ENCODE measurements at places on chromosomes 5 and 9. TPM values are rescaled to one million over a fixed set of nuclear protein-coding genes. Genes with fewer than 3 reads are reported as not detected.

GRCh38 chr5:79794347-79794746 is 104.7 kb downstream of the CMYA5 start:
- DNase-seq: no peak

GTF3C5 gene
- total RNA-seq: 43.8 TPM

DNA sequence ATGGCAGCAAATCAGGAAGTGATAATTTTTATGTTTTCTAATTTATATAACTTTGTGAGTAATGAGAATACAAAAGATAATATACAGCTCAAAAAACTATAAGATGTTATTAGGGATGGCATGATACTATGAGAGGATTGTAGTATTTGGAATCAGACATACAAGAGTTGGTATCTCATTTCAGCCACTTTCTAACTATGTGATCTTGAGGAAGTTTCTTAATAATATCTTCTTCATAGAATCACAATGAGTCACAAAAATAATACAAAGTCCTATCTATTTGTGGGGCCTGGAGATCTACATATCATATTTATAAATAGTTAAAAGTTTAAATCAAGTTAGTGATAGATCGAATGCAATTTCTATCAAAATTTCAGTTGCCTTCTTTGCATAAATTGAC is 23.7 kb upstream of the TMED7 start:
- no peak for DNase-seq

MPDZ gene
- total RNA-seq: 44.2 TPM

ADRA1B gene
- 2.9 TPM for total RNA-seq

DNA sequence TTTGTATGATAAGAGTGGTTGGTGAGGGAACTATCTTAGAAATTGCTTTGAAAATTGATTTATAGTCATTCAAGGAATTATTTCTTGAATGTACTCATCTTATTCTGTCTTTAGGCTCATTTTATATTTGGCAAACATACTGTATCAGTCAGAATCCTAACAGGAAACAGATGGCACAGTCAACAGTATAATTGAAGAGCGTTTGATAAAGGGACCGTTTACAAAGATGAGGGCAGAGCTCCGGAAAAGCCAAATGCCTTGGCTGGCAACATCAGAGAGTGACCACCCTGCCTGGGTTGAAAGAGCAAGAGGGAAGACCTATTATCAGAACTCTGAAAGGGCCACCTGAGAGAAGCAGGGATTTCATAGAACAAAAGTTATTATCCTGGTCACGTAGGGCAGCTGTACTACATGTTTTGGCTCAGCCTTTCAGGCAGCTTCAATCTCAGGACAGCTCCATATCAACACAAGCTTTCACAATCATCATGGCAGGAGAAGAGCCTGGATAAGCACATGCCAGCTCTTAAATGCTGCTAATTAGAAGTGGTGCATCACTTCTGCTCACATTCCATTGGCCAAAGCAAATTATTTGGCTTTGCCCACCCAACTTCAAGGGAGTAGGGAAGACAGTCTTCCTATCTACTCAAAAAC is 47.2 kb upstream of the ARL15 start:
- no peak for DNase-seq

GRCh38 chr5:42915306-42915866 is 103.7 kb upstream of the SELENOP start:
- no peak for DNase-seq

GDNF gene
- total RNA-seq: 0.15 TPM

- DNase-seq: no peak
Observed at GRCh38 chr9:69762527-69762926, 2.7 kb upstream of the PTAR1 start.

DNA sequence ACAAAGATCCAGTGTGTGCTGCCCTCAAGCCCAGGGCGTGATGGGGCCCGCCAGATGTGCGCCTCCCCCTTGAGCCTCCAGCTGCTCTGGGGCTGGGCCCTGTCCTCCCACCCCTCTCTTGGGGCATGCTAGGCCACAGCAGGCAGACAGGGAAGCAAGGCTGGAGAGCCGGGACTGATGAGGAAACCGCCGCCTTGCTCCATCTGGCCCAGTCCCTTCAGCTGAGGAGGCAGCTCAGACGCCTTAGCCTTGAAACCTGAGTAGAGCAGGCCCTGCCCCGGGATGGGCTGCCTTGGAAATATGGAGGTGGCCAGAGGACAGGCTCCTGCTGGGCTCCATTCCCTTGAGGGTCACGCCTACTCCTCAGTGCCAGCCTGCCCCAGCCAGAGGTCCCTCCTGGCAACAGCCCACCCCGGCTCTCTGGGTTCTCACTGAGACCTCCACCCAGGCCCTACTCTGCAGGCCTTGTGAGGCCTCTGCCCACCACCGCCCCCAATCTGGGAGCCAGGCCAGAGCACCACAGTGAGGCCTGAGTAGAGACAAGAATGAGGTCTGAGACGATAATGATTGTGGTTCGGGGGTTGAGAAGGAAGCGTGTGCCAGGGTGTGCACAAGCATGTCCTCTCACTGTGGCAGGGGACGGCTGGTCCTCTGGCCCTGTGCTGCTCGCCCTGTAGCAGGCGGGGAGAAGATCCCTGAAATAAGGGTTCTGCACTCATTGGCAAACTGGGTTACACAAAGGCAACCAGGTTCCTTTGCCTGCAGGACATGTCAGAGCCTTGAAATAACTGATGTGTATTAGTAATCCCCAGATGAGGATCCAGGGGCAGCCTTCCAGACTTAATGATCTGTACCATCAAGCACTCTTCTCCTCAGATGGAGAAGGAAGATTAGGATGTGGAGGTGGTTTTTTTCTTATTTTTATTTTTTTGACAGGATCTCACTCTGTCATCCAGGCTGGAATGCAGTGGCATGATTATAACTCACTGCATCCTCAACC is 30.9 kb downstream of the CXXC5 start:
- DNase-seq: no peak

ITGA1 gene
- 36.6 TPM for total RNA-seq

GRCh38 chr9:37082214-37082765 is 38.1 kb upstream of the ZCCHC7 start:
- DNase-seq: no peak

COL23A1 gene
- 3.3 TPM for total RNA-seq

CAVIN4 gene
- 0.16 TPM for total RNA-seq

GRCh38 chr5:35483780-35484179 is 133.9 kb upstream of the SPEF2 start:
- DNase-seq: no peak

- DNase-seq: no peak
Observed at GRCh38 chr5:56703952-56704351, 111.4 kb upstream of the MAP3K1 start.

GRCh38 chr9:109945573-109945972 is 165.6 kb downstream of the PALM2AKAP2 start:
- DNase-seq: no peak

- DNase-seq: no peak
Observed at GRCh38 chr5:100148239-100148638, 386.9 kb upstream of the FAM174A start.

DNA sequence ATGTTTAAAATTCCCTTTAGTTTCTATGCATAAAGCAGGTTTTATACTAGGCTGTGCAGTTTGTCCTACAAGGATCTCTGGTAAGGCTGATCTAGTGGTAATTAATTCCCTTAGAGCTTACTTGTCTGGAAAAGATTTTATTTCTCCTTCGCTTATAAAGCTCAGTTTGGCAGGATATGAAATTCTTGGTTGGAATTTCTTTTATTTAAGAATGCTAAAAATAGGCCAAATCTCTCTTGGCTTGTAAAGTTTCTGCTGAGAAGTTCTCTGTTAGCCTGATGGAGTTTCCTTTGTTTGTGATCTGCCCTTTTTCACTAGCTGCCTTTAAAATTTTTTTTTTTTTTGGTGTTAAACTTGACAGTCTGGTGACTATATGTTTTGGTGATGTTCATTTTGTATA is 237.1 kb upstream of the TLE4 start:
- DNase-seq: no peak

- DNase-seq: peak; percentile 49
Observed at GRCh38 chr9:35844628-35845270, 15.7 kb downstream of the TMEM8B start.

DNA sequence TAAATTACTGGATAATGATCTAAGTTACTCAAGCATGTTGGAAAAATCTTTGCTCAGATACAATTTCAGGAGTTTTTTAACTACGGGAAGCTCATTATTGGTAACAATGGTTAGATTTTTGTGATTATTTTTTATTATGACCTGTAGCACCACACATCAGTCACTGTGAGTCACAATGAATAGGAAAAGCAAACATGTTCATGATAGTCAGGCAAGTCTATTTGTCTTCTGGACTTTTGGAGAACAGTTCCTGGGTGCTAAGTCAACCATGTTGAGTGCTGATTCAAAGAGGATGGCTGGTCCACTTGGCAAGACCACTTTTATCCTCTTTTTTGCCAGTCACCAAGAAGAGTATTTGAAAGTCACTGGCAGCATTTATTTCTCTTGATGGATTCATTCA is 403.2 kb downstream of the KIF4B start:
- no peak for DNase-seq

DNA sequence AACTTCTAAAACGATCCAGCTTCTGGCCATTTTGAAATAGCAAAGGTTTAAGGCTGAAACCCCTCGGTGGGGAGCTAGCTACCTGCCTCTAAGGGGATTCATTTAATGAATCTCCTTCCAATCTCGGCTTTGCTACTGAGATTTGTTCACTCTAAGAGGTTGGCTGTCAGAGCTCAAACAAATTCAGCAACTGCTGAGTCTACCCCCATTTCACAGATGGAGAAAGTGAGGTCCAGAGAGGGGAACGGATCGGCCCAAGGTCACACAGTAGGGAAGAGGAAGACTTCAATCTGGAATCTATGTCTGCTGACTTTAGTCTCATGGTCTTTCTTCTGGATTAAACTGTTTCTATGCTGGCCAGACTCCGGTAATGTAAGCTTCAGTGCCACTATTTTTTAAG is 3.0 kb downstream of the CORO2A start:
- no peak for DNase-seq

- DNase-seq: no peak
Observed at GRCh38 chr9:13083366-13083765, 196.1 kb downstream of the MPDZ start.

DNA sequence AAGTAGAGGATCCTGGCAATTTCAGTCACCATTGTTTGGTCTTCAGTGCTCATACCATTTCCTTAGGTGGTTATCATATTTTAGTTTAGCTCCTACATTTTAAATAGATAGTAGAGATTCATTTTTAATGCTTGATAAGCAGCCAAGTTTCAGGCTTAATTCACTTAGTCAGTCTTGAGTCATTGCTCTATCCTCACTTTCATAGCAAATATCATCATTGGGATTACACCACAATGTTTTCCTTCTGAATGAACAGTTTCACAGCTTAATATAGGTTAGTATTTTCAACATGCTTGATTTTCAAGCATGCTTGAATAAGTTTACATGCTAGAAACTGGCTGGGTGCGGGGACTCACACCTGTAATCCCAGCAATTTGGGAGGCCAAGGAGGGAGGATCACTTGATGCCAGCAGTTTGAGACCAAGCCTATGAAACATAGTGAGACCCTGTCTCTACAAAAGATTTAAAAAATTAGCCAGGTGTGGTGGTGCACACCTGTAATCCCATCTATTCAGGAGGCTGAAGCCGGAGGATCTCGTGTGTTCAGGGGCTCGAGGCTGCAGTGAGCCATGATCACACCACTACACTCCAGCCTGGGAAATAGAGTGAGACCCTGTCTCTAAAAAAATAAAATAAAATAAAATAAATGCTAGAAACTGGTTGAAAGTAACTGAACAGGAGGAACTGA is 339.9 kb downstream of the ADGRV1 start:
- no peak for DNase-seq

GRCh38 chr5:32355686-32356085 is 42.9 kb upstream of the MTMR12 start:
- DNase-seq: no peak

- no peak for DNase-seq
Observed at GRCh38 chr5:11452852-11453251, 451.4 kb downstream of the CTNND2 start.

GRCh38 chr5:62938927-62939326 is 360.3 kb downstream of the LRRC70 start:
- no peak for DNase-seq

FABP6 gene
- total RNA-seq: not detected

GRCh38 chr9:96867079-96867804 is 12.9 kb upstream of the ZNF782 start:
- DNase-seq: no peak

MRPS30 gene
- total RNA-seq: 144 TPM

- peak; percentile 74 for DNase-seq
Observed at GRCh38 chr5:170749911-170750431, 33.6 kb upstream of the GABRP start.

SLC34A3 gene
- not detected for total RNA-seq
